ENCODE measurements at places on chromosomes 3 and 15.

GRCh38 chr3:113565555-113565954, 33.2 kb downstream of the SIDT1 start:
- no peak overlapping the region for H3K4me3 ChIP-seq
- H3K4me1 ChIP-seq = no peaks in the 10 kb centered on the region
- DNase-seq = no peak
- H3K36me3 ChIP-seq = no peaks in the 10 kb centered on the region

GRCh38 chr15:60054472-60054871, 50.4 kb downstream of the FOXB1 start:
- no peaks in the 10 kb centered on the region for H3K4me1 ChIP-seq
- no peak overlapping the region for H3K27ac ChIP-seq
- H3K27me3 ChIP-seq = no peaks in the 10 kb centered on the region
- no peaks in the 10 kb centered on the region for H3K36me3 ChIP-seq
- H3K4me3 ChIP-seq = no peak overlapping the region

- no peak overlapping the region for H3K27ac ChIP-seq
- no peaks in the 10 kb centered on the region for H3K27me3 ChIP-seq
- H3K36me3 ChIP-seq = no peaks in the 10 kb centered on the region
- H3K4me3 ChIP-seq = no peak overlapping the region
Measured at GRCh38 chr3:41652931-41653330, 309.0 kb downstream of the ULK4 start.

DNA sequence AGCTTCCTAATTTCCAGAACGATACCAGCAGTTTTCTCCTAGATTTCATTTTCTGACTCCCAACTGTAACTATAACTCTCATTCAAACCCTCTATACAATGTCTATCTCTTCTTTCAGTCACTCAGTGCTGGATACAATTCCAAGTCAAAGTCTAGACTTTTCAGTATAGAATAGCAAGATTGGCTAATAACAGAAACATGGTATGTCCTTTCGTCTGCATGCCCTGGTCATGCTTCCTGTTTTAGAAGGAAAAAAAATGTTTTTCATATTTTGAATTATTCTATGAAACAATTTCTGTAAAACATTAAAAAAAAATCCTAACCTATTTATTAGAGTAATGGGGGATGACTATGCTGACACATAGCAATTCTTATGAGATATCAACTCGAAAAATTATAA, 180.0 kb downstream of the KCNAB1 start:
- H3K27me3 ChIP-seq = no peaks in the 10 kb centered on the region
- no peaks in the 10 kb centered on the region for H3K4me1 ChIP-seq
- no peak overlapping the region for H3K27ac ChIP-seq
- no peaks in the 10 kb centered on the region for H3K36me3 ChIP-seq

DNA sequence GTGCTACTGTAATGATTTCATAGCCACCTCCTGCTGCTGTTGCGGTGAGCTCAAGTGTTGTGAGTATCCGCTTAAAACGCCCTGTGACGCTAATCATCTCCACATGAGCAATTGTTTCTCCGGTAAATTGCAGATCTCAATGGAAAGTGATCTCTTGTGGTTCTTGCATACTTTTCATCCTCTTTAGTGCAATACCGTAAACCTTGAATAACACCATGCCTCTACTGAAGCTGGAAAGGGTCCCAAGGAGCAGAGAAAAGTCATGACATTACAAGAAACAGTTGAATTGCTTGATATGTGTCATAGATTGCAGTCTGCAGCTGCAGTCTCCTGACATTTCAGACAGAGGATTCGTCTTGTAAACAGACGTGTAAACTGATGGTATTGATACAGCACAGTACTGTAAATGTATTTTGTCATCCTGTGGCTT, 6.0 kb upstream of the CEMIP start:
- no peaks in the 10 kb centered on the region for H3K27me3 ChIP-seq
- H3K27ac ChIP-seq = no peak overlapping the region
- no peak for DNase-seq
- H3K4me1 ChIP-seq = no peaks in the 10 kb centered on the region
- H3K4me3 ChIP-seq = no peak overlapping the region

DNA sequence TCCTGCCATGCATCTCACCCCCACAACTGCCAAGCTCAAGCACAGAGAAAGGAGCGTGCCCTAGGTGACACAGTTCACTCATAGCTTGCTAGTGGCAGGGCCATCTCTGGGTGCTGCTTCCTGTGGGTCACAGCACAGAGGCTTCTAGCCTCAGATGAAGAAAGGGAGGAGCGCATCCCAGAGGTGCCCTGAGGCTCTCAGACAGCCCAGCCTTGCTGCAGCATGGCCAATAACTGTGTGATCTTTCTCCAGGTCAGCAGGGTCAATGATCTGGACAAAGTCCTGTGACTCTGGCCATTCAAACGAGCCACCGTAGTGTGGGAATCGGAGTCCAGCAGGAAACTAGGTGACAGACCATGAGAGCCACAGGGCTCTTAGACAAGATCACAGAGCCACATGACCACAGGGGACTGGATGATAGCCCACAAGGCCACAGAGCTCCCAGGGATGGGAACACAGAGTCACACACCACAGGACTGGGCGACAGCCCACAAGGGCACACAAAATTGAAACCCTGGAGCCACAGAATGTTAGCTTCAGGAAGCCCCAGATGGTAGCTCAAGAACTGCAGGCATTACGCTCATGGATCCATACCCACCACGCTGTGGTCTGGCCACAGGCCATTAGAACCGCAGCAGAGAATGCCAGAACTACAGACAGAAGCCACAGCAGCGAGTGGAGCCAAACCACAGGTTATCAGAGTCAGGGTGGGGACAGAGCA, 25.9 kb upstream of the GRIP2 start:
- H3K27ac ChIP-seq = no peak overlapping the region
- H3K4me3 ChIP-seq = no peak overlapping the region
- no peak for DNase-seq
- H3K4me1 ChIP-seq = peaks cover 14% of the 10 kb centered on the region
- H3K27me3 ChIP-seq = no peaks in the 10 kb centered on the region

DNA sequence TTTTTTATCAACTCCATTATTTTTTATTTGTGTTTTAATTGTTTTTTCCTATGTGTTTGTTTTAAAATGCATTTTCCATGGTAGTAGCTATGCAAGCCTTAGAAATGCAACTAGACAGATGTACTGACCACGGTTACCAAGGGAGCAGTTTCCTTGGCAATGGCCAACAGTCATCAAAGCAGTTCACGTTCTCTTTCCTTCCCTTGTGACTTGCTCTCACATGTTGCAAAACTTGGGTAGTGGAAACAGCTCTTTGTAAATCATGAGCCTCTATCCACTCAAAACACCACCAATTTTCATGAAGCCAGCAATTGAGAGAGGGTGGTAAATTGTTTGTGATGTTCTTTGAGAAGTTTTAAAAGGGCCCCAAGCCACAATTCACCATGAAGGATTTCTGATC, 499.4 kb upstream of the MDFIC2 start:
- H3K27ac ChIP-seq = no peak overlapping the region
- H3K36me3 ChIP-seq = no peaks in the 10 kb centered on the region
- no peak for DNase-seq
- no peak overlapping the region for H3K4me3 ChIP-seq
- no peaks in the 10 kb centered on the region for H3K4me1 ChIP-seq

- no peak overlapping the region for H3K27ac ChIP-seq
- H3K27me3 ChIP-seq = no peaks in the 10 kb centered on the region
Measured at GRCh38 chr3:126678693-126679317, 23.9 kb upstream of the TXNRD3 start.

DNA sequence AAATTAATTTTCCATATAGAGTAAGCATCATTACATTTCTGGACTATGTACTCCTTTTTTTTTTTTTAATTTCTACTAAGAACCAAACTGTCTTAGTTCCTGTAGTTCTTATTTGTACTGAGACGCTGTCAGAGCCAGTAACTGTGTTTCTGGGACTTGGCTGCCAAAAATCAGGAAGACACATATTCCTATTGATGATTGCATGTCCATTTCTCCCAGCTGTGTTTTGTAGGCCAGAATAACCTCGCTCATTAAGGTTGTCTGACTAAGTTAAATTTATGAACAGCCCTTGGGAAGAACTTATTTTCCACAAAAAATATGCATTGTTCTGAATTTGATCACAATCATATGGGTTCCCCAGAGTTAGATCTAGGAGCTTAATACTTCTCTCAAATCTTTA, 29.5 kb downstream of the PLSCR5 start:
- no peaks in the 10 kb centered on the region for H3K27me3 ChIP-seq
- DNase-seq = no peak
- no peaks in the 10 kb centered on the region for H3K36me3 ChIP-seq

DNA sequence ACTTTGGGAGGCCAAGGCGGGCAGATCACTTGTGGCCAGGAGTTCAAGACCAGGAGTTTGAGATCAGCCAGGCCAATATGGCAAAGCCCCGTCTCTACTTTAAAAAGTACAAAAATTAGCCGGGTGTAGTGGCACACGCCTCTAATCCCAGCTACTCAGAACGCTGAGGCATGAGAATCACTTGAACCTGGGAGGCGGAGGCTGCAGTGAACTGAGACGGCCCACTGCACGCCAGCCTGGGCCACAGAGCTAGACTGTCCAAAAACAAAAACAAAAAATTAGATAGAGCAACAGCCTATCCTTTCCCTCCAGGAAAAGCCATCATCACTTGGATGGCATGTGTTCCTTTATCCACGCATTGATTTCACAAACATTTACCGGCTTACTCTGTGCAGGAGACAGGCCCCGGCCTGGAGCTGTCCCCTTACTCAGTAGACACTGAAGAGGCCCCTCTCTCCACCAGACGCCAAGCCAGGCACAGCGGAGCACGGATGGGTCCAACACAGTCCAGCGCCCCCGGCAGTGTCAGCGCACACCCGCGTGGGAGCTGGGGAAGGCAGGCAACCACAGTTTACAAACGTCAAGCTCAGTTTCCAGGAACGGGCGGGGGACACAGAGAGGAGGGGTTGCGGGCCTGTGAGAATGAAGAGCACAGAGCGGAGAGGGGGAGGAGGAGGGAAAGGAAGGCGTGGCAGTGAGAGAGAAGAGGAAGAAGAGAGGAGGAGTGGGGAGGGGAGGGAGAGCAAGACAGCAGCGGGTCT, 3.1 kb downstream of the GP5 start:
- H3K27ac ChIP-seq = no peak overlapping the region
- no peak for DNase-seq
- H3K27me3 ChIP-seq = peaks cover 6% of the 10 kb centered on the region
- H3K36me3 ChIP-seq = no peaks in the 10 kb centered on the region
- H3K4me1 ChIP-seq = no peaks in the 10 kb centered on the region

DNA sequence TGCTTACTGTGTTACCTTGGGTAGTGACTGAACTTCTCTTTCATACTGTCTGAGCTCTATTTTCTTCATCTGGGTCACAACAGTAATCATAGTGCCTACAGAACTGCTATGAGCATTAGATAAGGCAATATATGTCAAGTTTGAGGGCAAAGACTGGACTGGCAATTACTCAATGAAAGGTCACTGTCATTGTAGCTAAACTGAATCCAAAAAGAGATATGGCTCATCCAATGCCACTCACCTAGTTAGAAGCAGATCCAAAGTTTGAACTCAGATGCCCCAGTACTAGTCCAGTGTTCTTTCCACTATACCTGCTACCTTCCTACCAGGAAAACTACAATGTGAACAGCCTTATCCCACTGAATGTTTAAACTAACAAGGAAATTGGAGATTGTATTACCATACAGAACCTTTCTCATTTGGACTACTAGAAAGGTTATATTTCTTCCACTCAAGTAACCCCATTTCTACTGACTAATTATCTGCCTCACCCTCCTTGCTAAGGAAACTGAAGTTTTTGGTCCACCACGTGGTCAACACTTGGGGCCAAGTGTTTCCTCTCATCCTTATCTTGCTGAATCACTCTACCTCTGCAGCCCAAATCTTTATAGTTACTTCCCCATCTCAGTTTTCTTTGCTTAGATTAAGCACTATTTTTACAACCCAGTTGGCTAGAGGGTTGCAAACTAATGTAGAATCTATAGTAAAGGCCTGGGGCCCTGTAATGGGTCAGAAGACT, 202.3 kb upstream of the LPP start:
- H3K4me3 ChIP-seq = no peak overlapping the region
- H3K27ac ChIP-seq = no peak overlapping the region
- no peak for DNase-seq
- H3K4me1 ChIP-seq = peaks cover 3% of the 10 kb centered on the region
- H3K27me3 ChIP-seq = no peaks in the 10 kb centered on the region

DNA sequence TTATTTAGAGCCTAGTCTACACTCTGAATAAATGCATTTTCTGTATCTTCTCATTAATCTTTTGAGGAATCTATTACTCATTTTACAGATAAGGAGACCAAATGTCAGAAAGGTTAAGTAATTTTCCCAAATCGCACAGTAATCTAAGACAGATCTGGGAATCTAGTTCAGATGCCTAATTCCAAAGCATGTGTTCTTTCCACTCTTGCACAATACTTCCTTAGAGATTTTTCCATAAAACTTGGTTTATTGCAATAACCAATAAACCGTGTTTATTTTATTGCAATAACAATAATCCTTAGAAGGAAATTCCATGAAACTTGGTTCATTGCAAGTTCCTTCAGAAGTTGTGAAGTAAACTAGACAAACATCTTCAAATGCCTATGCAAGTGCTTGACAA, 17.4 kb upstream of the COL8A1 start:
- DNase-seq = peak; percentile 13
- no peaks in the 10 kb centered on the region for H3K36me3 ChIP-seq
- no peak overlapping the region for H3K27ac ChIP-seq
- H3K27me3 ChIP-seq = no peaks in the 10 kb centered on the region
- no peaks in the 10 kb centered on the region for H3K4me1 ChIP-seq
- no peak overlapping the region for H3K4me3 ChIP-seq

- no peak overlapping the region for H3K27ac ChIP-seq
- DNase-seq = no peak
- H3K4me3 ChIP-seq = no peak overlapping the region
- H3K36me3 ChIP-seq = no peaks in the 10 kb centered on the region
Measured at GRCh38 chr3:42488687-42489086, 13.8 kb upstream of the VIPR1 start.

DNA sequence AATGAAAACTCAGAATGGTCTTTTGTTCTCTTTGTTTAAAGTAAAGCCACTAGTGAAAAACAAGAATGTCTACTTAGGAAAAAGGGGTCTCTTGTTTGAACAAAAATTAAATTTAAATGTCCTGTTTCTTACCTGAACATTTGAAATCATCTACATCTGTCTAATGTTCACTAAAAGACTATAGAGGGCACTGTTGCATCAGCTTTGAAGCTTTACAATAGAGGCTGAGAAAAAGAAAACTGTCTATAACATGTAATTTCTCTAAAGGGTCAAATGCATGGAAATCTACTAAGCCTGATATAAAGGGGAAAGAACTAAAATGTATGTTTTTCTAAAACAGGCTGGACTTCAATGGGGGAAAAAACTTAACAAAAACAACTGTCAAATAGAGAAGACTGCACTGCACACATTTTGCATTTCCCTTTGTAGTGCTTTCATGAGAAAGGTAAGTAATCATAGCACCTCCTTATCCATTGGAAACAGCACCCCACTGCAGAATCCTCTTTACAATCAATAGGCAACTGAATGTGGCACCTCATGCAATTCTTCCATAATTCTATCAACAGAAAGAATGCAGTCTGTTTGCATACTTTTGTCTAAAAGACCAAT, 26.3 kb downstream of the DPH6 start:
- no peaks in the 10 kb centered on the region for H3K27me3 ChIP-seq
- no peaks in the 10 kb centered on the region for H3K4me1 ChIP-seq
- H3K4me3 ChIP-seq = no peak overlapping the region

Measured in trophoblast cell (in vitro differentiated cells and primary cell).